Tibial artery (tissue), 4 donors: ENCODE measurements at places on chromosomes 16 and 17.

DNA sequence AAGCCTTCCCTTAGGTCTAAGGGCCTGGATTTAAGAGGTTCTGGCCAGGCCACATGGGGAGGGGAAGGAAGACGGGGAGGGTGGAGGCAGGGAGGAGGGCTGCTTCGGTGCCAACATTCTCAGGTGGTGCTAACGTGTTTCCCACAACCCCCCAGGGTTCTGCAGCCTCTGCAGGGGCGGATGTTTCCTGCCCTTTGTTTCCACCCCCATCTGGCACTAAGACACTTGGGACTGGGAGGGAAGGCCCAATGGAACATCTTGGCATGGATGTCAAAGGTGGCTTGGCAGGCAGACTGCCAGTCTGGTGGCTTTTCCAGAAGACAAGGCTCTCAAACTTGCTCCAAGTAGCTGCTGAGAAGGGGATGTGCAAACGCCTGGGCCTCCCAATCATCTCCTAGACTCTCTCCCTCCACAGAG lies 12.7 kb downstream of the HIC1 start:
- H3K27me3 ChIP-seq, result no peaks in the 10 kb centered on the region
- H3K4me3 ChIP-seq, result no peak overlapping the region
- peaks cover 89% of the 10 kb centered on the region for H3K36me3 ChIP-seq
- DNase-seq, result no peak

DNA sequence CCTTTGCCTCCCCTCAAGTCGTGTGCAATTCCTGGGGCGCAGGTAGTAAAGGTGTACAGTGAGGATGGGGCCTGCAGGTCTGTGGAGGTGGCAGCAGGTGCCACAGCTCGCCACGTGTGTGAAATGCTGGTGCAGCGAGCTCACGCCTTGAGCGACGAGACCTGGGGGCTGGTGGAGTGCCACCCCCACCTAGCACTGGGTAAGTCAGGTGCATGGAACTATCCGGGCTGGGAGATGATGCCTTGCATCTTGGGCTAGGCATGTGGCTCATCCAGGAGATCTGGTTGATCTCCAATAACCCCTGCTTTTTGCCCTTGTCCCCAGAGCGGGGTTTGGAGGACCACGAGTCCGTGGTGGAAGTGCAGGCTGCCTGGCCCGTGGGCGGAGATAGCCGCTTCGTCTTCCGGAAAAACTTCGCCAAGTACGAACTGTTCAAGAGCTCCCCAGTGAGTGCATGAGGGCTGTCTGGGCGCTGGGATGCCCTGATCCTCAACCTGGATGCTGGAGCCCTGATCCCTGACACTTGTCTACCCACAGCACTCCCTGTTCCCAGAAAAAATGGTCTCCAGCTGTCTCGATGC lies 5.2 kb downstream of the GRB7 start:
- H3K36me3 ChIP-seq, result no peaks in the 10 kb centered on the region
- H3K4me1 ChIP-seq, result peaks cover 31% of the 10 kb centered on the region
- no peak overlapping the region for H3K27ac ChIP-seq
- H3K27me3 ChIP-seq, result peaks cover 5% of the 10 kb centered on the region

GRCh38 chr17:76353004-76353598 lies 615 bp downstream of the PRPSAP1 start:
- no peak for DNase-seq
- H3K27ac ChIP-seq, result peak overlapping the region; percentile 81
- H3K4me3 ChIP-seq, result peak overlapping the region; percentile 75
- peaks cover 26% of the 10 kb centered on the region for H3K4me1 ChIP-seq

GRCh38 chr16:59611556-59611955 lies 877.4 kb upstream of the GOT2 start:
- H3K4me3 ChIP-seq, result no peak overlapping the region
- DNase-seq, result no peak
- no peak overlapping the region for H3K27ac ChIP-seq

- peaks cover 27% of the 10 kb centered on the region for H3K4me1 ChIP-seq
- no peak overlapping the region for H3K27ac ChIP-seq
- H3K36me3 ChIP-seq, result no peaks in the 10 kb centered on the region
- no peaks in the 10 kb centered on the region for H3K27me3 ChIP-seq
- DNase-seq, result no peak
Measured at GRCh38 chr17:50762177-50762576, 5.1 kb downstream of the ANKRD40CL start.

DNA sequence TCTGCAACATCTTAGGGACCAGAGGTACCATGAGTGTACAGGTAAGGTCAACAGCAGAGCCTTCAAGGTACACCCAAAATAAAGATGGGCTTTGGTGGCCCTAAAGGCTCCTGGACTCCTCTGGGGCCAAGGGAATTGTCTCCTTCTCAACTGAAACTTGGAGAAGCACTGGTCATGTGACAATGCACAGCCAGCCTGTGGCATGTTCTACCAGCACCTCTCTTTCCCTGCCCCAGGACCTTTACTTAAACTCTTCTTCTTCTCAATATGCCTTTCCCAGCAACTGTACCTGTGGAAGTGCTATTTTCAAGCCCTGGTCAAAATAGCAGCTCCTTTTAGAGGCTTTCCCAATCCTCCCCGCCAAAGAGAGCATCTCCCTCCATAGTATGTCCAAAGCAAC lies 28.4 kb downstream of the PIPOX start:
- no peak overlapping the region for H3K27ac ChIP-seq
- no peaks in the 10 kb centered on the region for H3K36me3 ChIP-seq
- no peaks in the 10 kb centered on the region for H3K27me3 ChIP-seq
- no peak for DNase-seq
- H3K4me3 ChIP-seq, result no peak overlapping the region

GRCh38 chr17:49519781-49520180 lies 24.7 kb downstream of the NGFR start:
- H3K27ac ChIP-seq, result no peak overlapping the region
- no peaks in the 10 kb centered on the region for H3K36me3 ChIP-seq
- H3K4me3 ChIP-seq, result no peak overlapping the region

- H3K27ac ChIP-seq, result no peak overlapping the region
- no peak overlapping the region for H3K4me3 ChIP-seq
- no peaks in the 10 kb centered on the region for H3K36me3 ChIP-seq
- DNase-seq, result no peak
Measured at GRCh38 chr17:67624886-67625656, 92.7 kb upstream of the NOL11 start.

- peaks cover 6% of the 10 kb centered on the region for H3K4me1 ChIP-seq
- H3K27me3 ChIP-seq, result no peaks in the 10 kb centered on the region
- no peak for DNase-seq
- H3K4me3 ChIP-seq, result no peak overlapping the region
- H3K27ac ChIP-seq, result no peak overlapping the region
Measured at GRCh38 chr16:55392701-55393100, 68.7 kb downstream of the IRX6 start.

DNA sequence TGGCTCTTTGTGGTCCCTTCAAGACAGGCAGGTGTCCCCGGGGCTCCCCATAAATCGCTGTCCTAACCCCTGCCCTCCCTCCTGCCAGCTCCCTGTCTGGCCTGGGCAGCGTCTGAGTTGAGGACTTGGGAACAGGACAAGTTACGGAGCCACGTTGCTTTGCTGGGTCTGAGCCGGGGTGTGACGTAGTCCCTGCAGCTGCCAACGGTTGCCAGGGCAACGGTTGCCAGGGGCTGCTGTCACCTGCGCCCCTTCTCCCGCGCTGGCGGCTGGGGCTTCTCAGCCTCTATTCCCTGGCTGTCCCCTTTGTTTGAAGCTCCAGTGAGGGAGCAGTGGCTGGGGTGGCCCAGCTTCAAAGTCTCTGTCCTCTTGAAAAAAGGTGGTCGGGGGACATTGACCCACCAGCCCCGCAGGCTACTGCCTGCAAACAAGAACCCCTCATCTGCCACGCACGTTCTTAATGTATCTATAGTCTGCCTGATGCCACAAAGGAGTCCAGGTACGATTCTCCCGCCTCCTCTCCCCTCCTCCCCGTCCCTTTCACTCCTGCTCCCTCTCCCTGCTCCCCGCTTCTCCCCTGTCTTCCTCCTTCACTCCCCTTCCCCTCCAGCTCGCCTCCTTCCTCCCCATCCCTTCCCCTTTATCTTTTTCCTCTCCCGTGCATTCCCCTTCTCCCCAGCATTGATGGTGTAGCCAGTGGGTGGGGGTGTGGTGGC lies 10.9 kb downstream of the ADGRG1 start:
- no peak for DNase-seq
- H3K27me3 ChIP-seq, result peaks cover 29% of the 10 kb centered on the region
- H3K4me1 ChIP-seq, result no peaks in the 10 kb centered on the region
- H3K36me3 ChIP-seq, result no peaks in the 10 kb centered on the region

- no peak overlapping the region for H3K27ac ChIP-seq
- H3K36me3 ChIP-seq, result peaks cover 11% of the 10 kb centered on the region
- H3K27me3 ChIP-seq, result no peaks in the 10 kb centered on the region
- H3K4me1 ChIP-seq, result no peaks in the 10 kb centered on the region
- DNase-seq, result peak; percentile 13
- no peak overlapping the region for H3K4me3 ChIP-seq
Measured at GRCh38 chr16:88007321-88007731, 56.1 kb downstream of the BANP start.

DNA sequence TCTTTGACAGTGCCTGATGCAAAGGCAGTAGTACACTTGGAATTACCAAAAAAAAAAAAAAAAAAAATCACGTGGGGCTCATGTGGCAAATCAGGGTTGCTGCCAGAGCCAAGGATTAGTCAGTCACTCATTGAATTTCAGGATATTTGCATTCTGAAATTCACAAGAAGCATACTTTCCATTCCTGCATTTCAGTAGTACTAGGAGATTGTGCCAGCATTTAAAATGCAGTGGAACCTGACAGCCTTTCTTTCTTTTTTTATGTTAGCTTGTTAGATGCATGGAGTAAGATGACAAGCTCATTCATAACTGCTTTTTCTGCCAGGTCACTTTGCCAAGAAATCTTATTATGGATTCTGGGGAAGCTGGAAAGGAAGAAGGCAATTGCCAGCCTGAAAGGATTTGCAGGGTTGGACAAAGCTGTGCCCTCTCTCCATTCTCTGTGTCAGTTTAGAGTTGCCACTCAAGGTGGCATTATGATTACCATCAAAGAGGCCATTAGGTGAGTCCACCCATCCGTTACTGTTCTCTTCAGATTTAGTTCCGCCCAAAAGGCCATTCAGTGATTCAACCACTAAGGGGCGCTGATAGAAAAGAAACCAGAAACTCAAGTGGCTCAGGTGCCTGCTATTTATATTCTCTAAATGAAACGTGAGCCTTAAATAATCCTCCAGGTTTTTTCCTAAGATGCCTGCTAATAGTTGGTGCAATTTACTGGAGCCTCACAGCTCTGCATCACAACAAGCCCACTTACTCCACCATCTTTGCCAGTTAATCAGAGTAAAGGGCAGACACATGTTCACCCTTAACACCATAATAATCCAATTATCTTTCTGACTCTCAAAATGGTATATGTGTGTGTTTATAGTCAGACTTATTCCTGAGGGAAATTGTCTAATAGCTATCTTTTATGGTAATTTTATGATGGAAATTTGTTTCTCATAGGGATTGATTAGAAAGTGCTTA lies 59.0 kb downstream of the TANGO6 start:
- DNase-seq, result no peak
- H3K4me1 ChIP-seq, result peaks cover 3% of the 10 kb centered on the region
- no peak overlapping the region for H3K4me3 ChIP-seq
- H3K36me3 ChIP-seq, result peaks cover 5% of the 10 kb centered on the region

DNA sequence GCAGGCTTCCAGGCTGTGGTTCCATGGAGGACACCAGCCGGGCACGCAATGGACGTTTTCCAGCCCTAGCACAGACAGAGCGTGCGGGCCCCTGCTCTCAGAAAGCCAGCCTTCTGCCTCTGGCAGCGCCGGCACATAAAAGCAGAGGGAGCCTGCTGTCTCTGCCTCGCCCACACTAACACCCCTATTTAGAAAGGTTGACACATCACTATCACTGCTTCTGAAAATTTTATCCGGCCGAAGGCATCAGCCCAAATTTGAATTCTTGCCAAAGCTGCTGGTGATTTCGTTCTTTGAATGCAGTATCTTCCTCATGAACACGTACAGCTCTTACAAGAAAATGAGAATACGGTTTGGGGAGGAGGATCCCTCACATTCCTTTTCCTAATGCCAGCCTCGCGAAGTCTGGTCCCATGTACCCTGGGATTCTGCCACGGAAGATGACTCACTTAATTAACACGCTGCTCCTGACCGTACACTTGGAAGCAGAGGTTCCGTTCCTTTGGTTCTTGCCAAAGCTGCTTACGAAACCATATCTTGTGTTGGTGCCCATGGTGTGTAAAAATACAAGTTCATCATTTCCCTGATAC lies 1.3 kb upstream of the RAB11FIP3 start:
- H3K27ac ChIP-seq, result peak overlapping the region; percentile 97
- no peaks in the 10 kb centered on the region for H3K36me3 ChIP-seq
- DNase-seq, result peak; percentile 93

DNA sequence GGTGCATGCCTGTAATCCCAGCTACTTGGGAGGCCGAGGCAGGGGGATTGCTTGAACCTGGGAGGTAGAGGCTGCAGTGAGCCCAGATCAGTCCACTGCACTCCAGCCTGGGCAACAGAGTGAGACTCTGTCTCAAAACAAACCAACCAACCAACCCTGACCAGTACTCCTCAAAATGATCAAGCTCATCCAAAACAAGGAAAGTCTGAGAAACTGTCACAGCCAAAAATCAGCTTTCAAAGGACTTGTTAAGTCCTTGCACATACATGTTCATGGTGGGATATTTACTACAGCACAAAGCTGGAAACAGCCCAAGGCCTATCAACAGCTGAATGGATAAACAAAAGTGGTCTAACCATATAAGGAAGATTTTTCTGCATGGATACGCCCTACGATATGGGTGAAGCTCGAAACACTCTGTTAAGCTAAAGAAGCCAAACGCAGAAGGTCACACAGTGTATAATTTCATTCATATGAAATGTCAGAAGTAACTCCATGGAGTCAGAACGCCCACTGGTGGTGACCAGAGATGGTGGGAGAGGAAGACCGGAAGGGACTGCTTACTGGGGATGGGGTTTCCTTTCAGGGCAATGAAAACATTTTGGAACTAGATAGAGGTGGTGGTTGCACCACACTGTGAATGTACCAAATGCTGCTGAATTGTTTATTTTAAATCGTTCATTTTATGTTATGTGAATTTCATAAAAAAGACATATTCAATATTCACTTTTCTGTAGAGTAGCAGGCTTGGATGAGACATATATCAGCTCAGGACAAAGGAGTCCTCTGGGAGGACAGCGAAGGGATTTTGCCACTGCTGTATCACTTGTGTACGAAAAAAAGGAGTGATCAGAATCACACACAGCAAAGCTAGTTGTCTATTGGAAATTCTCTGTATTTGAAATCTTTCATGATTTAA lies 17.7 kb downstream of the CCL17 start:
- H3K36me3 ChIP-seq, result peaks cover 3% of the 10 kb centered on the region
- H3K27me3 ChIP-seq, result no peaks in the 10 kb centered on the region
- H3K4me1 ChIP-seq, result peaks cover 11% of the 10 kb centered on the region
- peak overlapping the region; percentile 8 for H3K27ac ChIP-seq
- no peak overlapping the region for H3K4me3 ChIP-seq

GRCh38 chr16:53809088-53809932 lies 105.4 kb downstream of the FTO start:
- no peak for DNase-seq
- H3K27me3 ChIP-seq, result no peaks in the 10 kb centered on the region
- H3K36me3 ChIP-seq, result peaks cover 19% of the 10 kb centered on the region
- H3K4me1 ChIP-seq, result no peaks in the 10 kb centered on the region

DNA sequence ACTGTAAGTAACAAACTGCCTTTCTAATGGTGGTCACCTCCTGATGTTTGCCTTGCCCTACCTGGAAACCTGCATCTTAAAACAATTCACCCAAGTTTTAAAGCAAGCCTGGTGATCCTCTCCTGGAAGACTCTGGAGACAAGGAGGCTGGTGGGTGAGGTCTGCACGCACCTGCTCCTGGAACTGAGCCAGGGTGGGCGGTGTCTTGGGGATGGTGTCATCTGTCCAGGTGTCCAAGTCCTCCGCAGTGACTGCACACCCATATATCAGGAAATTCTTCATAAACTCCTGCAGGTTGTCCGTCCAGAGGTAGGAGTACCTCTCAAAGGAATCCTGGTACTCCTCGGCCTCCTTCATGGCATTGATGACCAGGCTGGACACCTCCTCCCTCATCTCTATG lies 44.9 kb downstream of the DNAH17 start:
- H3K4me3 ChIP-seq, result no peak overlapping the region
- no peaks in the 10 kb centered on the region for H3K36me3 ChIP-seq
- H3K27ac ChIP-seq, result no peak overlapping the region
